NCI-H2171 (cell line): ENCODE measurements at places on chromosomes 4 and X.
A peak's percentile ranks its signal among the peaks of the same experiment; 100 is the strongest.

- DNase-seq = no peak
Measured at GRCh38 chr4:69115851-69116213, 19.6 kb downstream of the UGT2B7 start.

DNA sequence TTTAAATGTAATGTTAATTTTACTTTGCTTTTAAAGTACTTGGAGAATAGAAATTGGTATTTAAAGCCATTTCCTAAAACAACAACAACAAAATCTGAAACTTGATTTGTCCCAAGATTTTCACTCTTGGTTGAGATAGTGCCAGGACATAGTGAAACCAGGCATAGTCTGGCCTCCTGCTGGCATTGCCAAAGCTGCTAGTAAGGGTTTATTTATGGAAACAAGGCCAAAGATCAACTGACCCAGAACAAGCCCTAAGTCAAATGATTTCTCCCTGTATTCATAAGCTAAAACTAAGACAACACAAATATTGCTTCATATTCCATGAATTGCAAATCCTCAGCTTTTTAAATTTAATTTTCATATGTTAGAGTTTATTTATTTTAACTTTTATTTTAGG is 227.5 kb upstream of the FGF13 start:
- DNase-seq = no peak

- no peak for DNase-seq
Measured at GRCh38 chr4:25155947-25156346, 4.3 kb downstream of the SEPSECS start.

- DNase-seq = no peak
Measured at GRCh38 chrX:9318213-9318612, 146.6 kb upstream of the TBL1X start.

DNA sequence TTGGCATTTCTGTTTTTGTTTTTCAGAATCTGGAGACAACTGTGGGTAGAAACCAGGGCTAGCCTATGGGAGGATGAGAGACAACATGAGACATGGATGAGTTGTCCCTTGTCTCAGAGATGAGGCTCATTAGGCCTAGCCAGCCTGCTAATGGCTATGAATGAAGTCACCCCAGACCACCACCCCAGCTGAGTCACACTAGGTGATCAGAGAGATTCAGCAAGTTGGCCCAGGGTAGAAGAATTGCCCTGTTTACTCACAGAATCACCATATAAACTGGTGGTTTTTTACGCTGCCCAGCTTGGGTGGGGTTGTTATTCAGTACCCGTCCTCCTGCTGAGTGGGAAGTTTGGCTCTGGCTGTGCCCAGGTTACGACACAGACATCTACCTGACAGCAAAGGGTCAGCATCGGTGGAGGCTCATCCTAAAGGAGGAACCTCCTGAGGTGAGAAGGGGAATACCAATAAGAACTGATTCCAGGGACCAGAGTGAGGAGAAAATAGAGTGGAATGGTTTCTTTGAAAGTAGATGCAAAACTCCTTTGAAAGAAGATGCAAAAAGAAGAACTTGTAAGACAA is 17.2 kb upstream of the ARSJ start:
- DNase-seq = no peak

DNA sequence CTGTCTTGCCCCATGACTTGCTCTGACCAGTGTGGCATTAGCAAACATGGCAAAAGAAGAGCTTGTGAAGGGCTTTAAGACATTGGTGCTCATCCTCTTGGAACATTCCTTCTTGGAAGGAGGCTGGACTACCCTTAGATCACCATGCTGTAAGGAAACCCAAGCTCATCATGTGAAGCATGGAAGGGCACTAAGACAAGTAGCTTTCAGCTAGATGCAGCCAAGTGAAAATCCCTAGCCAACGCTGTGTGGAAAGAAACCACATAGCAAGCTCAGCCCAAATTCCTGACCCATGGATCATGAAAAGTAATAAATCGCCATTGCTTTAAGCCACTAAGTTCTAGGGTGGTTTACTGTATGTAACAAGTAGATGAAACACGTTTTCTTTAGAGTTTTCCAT is 12.4 kb upstream of the PACRGL start:
- DNase-seq = no peak

GRCh38 chr4:169869490-169869889 is 111.7 kb upstream of the HPF1 start:
- DNase-seq = no peak

GRCh38 chr4:117010671-117011070 is 74.7 kb downstream of the TRAM1L1 start:
- no peak for DNase-seq

DNA sequence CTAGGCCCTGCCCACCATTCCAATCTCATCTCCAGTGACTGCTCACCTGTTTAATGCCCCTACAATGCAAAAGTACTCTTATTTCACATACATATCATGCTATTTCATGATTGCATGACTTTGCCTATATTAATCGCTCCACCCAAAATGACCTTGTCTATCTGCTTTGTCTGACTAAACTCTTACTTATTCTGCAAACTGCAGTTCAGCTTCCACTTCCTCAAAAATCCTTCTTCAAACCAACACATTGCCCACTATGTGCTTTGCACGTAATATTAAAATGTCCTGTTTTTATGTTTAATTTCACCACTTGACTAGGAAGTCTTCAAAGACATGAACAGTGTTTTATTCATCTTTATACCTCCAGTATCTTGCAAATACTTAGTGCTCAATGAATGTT is 229.6 kb downstream of the OPHN1 start:
- DNase-seq = no peak

DNA sequence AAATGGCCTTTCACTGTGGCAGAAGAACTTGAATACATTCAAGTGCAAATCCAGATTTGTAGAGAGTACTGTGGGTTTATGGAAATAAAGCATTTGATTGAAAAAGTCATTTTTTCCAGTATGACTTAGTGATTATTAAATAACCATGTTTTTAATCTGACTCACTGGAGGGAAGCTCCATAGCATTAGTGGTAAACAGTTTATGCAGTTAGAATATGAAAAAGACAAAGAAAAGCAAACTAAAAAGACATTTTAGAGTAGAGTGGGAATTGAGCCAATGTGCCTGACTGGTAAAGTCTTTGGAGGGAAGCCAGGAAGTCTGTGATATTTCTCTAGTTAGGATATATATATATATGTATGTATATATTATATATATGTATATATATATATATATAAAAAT is 53.4 kb downstream of the FAT4 start:
- DNase-seq = peak; percentile 40

DNA sequence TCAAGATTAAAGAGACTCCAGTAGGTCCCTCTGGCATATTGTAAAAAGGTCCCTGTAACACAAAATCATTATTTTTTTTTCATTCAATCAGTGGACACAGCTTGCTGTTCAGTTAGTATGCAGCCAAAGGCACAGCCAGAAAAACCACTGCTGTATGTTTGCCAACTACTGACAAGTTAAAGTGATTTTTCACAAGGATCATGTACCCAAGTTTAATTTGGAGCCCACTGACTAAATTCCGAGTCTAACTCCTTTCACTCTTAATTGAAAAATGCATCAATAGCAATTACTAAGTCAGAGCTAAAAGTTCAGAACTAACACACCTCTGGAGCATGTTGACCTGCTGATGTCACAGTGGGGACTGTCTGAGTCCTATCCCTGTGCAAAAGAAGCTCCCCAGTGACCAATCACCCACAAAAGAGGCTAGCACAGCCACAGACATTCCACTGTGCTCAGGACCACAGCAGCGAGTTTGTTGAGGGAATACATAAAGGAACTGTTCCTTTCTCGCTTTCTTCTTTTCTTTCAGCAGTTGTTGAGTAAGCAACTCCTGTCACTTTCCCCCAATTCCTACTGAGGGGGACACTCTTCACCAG is 60.4 kb downstream of the STX18 start:
- DNase-seq = no peak

- DNase-seq = no peak
Measured at GRCh38 chr4:91128519-91128918, 1001.3 kb downstream of the CCSER1 start.

GRCh38 chr4:184320631-184321030 is 103.0 kb upstream of the ENPP6 start:
- DNase-seq = no peak

DNA sequence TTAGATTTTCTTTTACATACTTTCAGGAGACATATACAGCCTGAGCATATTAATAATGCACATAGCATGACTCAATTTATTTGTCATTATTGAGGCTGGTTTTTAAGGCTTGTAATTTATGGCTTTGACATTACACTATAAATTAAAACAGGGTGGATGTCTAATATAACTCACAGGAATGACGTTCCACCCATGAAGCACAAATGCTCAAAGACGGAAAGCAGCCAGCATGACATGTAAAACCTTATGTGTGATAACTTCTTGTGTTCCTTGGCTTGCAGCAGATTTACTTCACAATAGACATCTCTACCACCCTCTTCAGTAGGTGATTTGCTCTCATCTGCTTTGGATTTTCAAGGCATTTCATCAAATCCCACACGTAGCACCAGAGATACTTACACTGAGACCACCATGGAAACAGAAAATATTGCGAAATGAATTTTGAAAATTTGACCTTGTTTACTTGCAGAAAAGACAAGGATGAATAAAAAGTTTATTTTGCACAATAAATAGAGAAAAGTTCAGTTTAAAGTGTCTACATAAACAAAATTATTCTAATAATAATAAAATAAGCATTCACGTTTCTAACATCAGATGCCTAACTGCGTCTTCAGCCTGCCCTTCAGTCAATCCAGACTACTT is 64.7 kb upstream of the BTC start:
- no peak for DNase-seq

DNA sequence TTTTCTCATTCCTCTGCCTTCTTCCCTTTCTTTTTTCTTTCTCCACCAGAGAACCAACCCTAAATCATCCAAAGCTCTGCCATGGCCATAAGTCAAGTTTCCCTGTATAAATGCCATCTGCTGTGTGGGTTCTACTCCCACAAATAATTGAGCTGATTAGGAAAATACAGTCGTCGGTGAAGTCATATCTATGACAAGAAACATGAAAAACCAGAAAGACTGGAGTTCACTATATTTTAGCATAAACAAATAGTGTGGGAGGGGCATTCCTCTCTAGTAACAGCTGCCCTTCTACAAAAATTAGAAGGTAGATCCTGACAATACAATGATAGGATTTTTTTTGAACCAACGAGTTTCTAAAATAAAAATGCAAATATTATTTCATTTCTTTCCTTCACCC is 48.8 kb downstream of the SPOCK3 start:
- no peak for DNase-seq

- no peak for DNase-seq
Measured at GRCh38 chr4:115272594-115272993, 159.2 kb upstream of the NDST4 start.

DNA sequence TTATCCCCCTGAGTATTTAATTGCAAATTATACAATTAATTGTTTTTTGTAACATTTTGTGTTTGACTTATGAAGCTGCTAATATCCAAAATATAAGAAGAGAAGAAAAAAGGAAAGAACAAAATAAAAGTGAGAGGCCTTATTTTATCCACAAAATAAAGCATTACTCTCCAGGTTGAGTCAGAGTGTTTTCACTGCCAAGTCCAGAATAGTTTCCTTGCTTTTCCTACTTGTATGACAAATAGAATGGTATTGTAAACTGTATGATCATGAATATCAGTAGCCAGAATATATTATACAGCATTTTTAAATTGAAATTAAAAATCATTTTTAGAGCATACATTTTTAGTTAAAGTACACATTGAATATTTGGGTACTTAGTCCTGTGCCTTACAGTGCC is 237.8 kb downstream of the NDST4 start:
- no peak for DNase-seq

- DNase-seq = no peak
Measured at GRCh38 chr4:178470996-178471784, 1029.0 kb upstream of the AGA start.

GRCh38 chrX:15269618-15270521 is at the start of gene ASB9:
TSS of gene ASB9 (minus strand) at chrX:15270083. CDS start at chrX:15269874, 209 bp downstream.
- peak; percentile 15 for DNase-seq

- DNase-seq = no peak
Measured at GRCh38 chr4:4549534-4549933, 7.7 kb upstream of the STX18 start.

GRCh38 chr4:100289946-100290345 is 99.7 kb upstream of the DDIT4L start:
- no peak for DNase-seq

DNA sequence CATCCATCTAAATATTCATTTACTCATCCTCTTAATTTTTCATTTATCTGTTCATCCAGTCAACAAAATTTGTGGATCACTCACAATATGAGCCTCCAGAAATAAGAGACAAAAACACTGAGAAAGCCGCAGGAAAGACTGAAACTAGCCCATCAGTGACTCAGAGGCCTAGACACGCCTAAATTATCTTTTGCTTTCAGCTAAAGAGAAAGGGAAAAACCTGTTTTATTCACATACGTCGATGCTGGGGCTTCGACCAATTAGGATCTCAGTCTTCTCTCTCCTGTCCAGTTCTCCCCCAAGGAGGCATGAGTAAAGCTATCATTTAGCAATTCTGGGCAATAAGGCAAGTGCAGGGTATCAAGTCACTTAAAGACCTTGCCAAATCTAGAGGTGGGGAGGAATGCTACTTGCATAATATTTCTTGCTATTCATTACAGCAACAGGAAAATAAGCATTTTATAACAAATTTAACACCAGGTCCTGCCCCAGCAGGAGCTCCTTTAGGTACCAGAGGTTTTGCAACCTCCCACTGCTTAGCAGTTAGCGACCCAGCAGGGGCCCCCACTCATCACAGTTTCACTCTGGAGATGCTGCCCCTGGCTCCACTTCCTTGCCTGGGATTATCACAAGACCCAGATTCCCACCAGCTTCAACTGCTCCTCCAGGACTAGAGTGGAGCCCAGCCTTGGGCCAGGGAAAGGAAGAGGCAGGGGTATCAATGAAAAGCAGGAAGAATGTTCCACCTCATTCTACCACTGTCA is 30.1 kb upstream of the TMEM154 start:
- DNase-seq = no peak

DNA sequence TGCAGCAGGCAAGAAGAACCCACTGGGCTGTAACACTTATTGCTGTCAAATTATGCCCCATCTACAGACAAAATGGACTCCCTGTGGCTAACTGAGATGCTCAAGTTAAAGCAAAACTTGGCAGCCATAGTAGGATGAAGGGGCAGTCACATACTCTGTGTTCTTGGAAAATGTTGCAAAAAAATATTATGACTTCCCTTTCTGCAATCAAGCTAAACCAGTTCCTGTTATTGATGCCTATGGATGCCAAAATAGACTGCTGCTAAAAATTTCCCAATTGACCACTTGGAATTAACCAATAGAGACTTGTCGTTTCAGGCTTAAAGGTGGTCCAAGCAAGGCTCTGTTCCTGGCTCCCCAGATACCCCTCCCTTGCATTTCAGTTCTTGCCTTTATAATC is 49.5 kb downstream of the IQCM start:
- DNase-seq = no peak

GRCh38 chr4:55947254-55947882 is 1.4 kb upstream of the CEP135 start:
- DNase-seq = no peak

GRCh38 chr4:126637706-126638105 is 995.1 kb upstream of the INTU start:
- no peak for DNase-seq
